ENCODE measurements at places on chromosomes 12 and 14.
A peak's percentile ranks its signal among the peaks of the same experiment; 100 is the strongest.

DNA sequence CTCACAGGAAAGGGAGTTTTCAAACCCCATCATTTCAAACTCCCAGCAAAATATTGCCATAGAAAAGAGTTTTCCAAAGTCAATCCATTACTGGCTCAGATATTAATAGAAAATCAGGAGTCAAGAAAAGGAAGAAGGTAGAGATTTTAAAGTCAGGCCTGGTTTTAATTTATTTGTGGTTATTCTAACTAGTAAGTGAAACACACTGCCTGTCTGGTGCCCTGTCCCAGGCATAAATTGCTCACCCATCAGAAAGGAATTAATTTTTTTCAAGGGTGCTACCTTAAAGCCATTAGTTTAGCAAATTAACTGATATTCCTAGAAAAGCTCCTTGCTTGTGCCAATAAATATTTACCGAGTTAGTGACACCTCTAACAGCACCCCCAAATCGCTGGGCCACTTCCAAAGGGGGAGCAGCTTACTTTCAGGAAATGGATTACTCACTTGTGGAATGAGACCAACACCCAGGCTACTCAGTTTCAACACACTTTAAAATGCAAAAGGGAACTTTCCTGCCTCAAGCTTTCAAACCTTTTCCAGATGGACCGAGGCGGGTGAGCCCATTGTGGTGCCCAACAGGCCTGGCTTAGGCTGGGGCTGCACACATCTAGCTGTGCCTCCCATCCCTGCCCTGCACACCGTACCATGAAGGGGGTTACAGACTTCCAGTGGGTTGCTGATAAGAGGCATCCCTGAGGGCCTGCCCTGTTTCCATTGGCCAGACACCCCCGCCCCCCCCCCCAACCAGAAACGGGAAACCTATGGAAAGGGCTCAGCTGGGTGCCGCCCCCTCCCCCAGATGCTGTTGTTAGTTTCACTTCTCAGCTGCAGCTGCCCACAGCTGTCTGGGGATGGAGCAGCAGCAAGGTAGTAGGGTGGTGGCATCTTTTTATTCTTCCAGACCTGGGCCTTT lies 117.2 kb downstream of the SAMD4A start:
- no peak for DNase-seq

GRCh38 chr12:80374615-80375014 lies 69.4 kb upstream of the PTPRQ start:
- no peak for DNase-seq

- DNase-seq, result no peak
Observed at GRCh38 chr14:24632761-24633160, 1.2 kb downstream of the GZMB start.

DNA sequence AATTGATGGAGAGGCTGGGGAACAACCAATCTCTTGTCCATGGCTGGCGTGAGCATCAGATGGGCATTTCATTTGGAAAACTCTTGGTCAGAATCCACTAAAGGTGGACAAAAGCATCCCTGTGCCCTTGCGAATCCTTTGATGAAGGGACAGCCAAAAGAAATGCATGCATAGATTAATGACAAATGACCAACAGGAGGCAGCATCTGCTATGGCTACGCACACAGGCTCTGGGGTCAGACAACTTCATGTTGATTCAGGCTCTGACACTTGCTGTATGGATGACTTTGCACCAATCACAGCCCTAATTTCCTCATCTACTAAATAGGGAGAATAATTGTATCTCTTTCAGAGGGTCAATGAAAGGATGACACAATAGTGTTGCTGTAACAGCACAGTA lies 117.5 kb downstream of the ASCL4 start:
- peak; percentile 77 for DNase-seq

- no peak for DNase-seq
Observed at GRCh38 chr14:59101476-59101875, 87.0 kb upstream of the DAAM1 start.

DNA sequence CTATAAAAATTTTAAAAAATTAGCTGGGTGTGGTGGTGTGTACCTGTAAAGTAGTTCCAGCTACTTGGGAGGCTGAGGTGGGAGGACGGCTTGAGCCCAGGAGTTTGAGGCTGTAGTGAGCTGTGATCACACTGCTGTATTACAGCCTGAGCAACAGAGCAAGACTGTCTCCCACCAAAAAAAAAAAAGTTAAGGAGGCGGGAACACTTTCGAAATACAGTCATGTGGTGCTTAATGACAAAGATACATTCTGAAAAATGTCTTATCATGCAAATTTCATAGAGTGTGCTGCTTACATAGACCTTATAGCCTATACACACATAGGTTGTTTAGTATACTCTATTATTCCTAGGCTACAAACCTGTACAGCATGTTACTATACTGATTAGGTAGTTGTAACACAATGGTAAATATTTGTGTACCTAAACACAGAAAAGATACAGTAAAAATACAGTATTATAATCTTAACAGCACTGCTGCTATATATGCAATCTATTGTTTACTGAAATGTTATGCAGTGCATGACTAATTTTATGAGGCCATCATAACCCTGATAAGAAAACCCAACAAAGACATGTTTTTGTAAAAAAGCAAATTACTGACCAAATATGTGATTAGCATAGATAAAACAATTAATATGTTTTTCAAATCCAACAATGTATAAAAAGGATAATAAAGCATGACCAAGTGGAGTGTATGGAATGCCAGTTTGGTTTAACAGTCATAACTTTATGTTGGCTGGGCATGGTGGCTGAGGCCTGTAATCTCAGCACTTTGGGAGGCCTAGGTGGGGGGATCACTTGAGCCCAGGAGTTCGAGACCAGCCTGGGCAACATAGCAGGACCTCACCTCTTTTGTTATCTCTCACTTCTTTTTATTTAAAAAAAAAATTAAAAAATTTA lies 11.4 kb downstream of the EIF2S1 start:
- peak; percentile 51 for DNase-seq

GRCh38 chr12:112322441-112322840 lies 59.8 kb downstream of the HECTD4 start:
- no peak for DNase-seq

GRCh38 chr12:117060246-117060928 lies 38.8 kb downstream of the TESC start:
- no peak for DNase-seq

DNA sequence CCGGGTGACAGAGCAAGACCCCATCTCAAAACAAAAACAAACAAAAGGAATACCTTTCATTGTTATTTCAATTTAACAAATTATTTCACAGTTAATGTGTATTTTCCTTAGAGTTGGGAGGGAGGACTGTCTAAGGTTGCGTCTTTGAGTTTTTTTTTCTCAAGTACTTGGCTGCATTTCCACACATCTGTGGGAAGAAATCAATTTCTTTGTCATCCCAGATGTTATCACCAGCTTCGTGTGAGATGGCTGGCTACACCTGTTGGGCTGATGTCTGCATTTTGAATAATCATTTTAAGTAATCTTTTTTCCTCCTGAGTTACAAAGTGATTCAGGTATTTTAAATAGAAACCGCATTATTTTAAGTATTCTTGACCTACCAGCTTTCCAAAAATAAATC lies 59.4 kb downstream of the EML1 start:
- DNase-seq, result no peak

DNA sequence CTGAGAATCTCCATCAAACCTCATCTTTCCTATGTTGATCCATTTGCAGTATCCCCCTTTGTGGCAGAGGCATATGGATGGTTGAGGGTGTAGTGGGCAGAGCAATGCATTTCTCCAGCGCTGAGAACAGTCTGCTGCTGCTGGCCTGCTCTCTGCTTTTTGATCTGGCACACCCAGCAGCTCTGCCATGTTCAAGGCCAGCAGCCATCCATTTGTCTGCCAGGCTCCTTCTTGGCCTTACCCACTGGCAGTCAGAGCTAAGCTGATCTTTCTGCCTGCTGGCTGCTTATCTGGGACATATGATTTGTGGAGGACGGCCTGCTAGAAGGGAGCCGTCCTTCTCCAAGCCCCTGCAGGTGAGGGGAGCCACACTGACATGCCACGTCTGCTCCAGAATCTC lies 17.0 kb downstream of the NPC2 start:
- DNase-seq, result no peak

DNA sequence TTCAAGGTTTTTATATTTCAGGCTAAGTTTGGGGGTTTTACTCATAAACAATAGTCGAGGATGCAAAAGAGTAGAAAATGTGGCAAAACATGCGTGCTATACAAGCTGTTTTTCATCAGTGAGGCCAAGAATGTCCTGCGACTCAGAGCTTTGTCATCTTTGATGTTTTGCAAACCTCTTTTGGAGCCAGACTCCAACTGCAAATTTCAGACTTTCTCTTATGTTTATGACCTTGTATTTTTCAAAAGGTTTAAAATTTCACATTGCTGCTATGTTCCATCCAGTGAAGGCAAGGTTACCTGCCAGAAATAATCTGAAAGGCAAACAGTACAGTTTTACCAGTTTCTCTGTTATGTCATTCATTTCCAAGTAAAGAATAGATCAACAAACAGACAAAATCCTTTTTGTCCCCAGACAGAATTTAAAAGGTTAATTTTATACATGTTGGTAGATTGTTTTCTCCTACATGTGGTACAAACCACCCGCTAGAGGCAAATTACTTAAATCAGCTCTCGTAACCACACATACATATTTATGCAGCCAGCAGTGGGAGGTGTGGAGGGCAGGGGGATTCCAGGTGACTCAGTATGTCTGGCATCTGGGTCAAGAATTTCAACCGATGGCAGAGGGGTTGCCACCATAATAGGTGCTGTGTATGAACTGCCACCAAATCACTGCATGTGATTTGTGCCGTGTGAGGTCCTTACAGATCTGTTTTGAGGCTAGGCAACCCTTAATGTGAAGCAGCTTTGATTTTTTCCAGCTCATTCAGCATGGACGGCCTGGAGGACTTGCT lies 119.8 kb upstream of the CPM start:
- peak; percentile 60 for DNase-seq

DNA sequence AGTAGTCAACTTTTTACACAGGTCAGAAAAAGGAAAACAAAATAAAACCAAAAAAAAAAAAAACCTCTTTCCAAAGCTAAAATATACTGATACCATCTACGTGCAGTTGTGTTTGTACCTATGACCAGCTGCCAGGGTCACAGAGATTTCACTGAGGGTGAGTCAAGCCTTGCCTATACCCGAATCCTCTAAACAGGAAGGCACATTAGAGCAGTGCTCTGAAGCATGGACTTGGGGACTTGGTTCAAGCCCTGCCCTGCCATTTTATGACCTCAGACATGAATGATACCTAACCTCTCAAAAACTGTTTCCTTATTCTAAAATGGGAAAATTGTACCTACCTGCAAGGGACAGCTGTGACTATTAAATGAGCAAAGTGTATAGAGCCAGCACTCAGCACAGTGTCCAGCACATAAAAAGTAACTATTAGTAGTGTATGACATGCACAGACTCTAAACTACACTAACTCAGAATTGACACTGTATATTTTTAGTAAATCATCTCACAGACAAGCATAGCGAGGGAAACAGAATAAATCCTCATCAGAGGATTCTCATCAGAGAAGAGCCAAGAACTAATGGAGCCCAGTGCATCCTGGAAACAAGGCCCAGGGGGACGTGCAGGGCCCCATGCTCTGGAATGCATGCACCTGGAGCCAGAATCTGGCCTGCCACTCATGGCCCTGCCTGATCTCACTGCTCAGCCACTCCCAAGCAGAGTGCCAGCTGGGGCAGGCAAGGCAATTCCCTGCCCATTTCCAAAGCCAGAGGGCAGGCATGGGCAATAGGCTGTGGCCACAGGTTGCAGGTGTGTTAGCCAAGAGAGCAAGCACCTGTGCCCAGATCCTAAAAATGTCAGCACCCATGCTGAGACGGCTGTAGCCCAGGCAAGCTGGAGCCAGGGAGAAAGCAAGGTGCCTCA lies 57.0 kb downstream of the NT5DC3 start:
- no peak for DNase-seq

GRCh38 chr12:64029013-64029857 lies 184.7 kb downstream of the SRGAP1 start:
- DNase-seq, result no peak

DNA sequence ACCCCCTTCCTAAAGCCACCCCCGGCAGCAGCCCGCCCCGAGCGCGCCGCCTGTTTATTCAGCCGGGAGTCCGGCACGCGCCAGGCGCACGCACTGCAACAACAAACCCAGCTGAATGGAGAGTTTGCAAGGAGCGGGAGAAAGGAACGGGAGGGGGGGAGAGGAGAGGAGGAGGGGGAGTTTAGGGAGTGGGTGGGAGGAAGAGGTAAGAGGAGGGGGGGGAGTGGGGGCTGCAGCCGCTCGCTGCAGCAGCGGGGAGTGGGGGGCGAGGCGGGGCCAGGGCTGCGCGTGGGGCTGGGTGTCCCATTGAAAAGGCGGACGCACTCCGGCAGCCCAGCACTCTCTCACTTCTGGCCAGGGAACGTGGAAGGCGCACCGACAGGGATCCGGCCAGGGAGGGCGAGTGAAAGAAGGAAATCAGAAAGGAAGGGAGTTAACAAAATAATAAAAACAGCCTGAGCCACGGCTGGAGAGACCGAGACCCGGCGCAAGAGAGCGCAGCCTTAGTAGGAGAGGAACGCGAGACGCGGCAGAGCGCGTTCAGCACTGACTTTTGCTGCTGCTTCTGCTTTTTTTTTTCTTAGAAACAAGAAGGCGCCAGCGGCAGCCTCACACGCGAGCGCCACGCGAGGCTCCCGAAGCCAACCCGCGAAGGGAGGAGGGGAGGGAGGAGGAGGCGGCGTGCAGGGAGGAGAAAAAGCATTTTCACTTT lies at the start of gene ASCL1:
ASCL1 (plus strand) TSS at position 336 of the 712 bp plus-strand sequence. CDS start 571 bp downstream, outside the sequence.
- no peak for DNase-seq

DNA sequence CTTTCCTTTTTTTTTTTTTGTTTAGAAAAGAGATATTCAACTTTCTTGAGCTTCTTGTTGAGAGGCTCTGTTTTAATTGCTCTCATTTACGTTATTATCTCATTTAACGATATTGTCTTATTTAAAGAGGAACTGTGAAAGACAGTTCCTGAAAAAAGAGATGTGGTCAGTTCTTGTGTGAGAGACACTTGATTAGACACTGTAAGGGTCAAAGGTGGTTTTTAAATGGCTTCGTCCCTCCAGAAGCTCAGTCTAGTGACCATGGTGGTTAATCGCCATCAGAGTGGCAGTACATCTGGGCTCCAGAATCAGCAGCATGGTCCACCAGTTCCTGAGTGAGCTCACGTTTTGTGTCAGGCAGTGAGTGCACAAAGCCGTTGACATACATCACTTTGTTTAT lies 57.9 kb upstream of the KCNA5 start:
- no peak for DNase-seq

GRCh38 chr14:71933001-71933587 lies 865 bp downstream of the RGS6 start:
- DNase-seq, result no peak

GRCh38 chr12:12121061-12121460 lies 50.3 kb downstream of the BCL2L14 start:
- no peak for DNase-seq

GRCh38 chr14:33796356-33796755 lies 154.5 kb downstream of the EGLN3 start:
- no peak for DNase-seq

GRCh38 chr12:24731596-24731995 lies 217.3 kb downstream of the BCAT1 start:
- no peak for DNase-seq

GRCh38 chr12:9751204-9752144 lies 9.2 kb downstream of the CD69 start:
- peak; percentile 67 for DNase-seq

DNA sequence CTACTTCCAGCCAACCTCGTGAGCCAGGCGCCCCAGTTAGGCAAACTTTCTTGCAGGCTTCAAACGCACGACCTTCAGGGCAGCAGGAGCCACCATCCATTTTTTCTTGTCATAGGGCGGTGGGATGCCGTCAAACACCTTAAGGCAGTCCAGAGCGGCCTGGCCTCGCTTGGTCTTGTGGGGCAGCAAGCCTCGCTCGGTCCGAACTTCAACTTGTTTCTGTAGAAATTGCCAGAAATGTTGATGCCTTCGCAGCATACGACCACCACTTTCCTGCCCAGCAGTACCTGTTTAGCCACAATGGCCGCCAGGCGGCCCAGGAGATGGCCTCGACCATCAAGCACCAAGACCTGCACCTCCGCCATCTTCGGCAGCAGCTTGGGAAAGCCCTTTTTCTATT lies 474.7 kb downstream of the MDGA2 start:
- DNase-seq, result no peak

Measured in SK-MEL-5 (cell line).